Islet precursor cell (in vitro differentiated cells): ENCODE measurements at places on chromosomes 4 and X.

DNA sequence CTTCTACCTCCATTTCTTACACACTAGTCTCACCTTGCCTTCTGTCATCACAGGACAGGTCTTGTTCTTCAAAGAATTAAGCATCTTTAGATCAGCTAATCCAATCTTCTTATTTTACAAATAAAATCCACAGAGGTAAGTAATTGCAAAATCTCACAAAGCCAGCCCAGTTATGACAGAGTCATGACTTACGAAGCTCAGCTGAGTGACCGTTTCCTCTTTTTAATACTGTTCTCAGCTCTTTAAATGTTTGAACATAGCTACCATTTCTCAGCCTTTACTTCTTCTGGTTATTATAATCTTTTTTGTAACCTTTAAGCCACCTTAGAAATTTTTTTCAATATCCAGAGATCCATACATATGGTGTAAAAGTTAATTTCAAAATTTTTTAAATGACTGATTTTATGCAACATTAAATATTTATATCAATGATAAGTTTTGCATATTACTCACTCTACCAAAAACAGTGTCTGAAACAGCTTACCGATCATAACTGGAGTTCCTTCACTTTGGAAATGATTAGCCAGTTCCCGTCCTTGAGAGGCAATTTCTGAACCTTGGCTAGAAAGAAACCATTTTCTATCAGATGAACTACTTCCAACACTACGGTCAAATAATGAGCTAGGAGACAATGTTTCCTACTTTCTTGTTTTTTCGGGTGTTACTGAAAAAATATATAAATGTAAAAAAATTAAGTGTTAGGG lies 8.8 kb downstream of the ANKRD37 start:
- DNase-seq, result no peak

DNA sequence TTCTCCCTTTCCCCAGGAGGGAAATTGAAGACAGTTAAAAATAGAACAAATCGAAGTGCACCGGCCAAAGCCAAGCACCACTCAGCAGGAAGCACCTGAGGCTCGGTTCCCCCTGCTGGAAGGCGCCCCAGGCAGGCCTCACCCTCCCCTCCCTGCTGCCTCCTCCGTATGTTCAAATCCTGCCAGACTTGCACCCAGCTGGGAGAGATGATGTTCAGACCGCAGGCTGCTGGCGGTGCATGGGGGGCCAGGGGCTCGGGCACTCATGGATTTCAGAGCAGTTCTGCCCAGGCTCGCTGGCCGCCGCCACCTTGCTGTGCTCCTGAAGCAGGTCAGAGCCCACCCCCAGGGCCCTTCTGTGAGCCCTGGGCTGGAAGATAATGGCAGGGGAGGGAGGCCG lies 91.4 kb downstream of the DCTD start:
- DNase-seq, result no peak

DNA sequence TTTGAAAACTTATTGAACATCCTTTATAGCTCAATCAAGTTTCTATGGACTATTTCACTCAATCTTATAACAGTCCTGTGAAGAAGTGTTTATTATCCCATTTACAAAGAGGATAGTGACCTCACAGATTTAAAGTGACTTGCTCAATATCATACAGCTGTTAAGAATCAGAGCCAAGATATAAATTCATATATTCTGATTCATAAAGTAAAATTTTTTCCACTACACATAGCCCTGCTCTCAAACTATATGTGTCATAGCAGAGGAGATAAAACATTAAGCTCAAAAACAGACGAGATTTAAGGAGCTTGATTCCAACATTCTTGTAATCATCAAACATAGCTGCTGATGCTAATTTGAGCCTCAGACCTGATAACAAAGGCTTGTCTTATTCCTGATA lies 226.8 kb downstream of the CAMK2D start:
- no peak for DNase-seq

- DNase-seq, result no peak
Measured at GRCh38 chrX:148290041-148290440, 210.4 kb upstream of the AFF2 start.

- DNase-seq, result no peak
Measured at GRCh38 chrX:143340190-143340589, 177.1 kb downstream of the SPANXN3 start.

DNA sequence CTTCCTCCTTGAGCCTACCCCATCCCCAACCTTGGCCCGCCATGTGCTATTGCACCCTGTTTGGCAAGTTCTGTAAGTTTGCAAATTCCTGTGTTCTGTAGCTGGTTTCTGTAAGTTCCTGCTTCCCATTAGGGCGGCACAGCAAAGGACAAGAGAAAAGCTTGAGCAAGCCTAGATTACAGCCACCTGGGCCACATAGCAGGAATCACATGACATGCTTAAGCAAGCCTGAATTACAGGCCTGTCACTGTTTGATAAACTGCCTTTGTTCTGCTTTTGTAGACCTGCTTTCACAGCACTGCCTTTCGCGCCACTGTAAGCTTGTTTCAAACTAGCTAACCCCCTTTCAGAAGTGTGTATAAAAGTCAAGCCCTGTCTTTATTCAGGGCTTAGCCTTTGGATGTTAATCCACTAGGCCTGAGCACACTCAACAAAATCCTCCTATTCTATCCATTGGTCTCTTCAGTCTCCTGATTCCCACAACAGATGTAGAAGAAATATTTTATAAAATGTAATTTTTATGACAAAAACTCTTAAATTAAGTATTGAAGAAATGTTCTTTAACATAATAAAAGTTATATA lies 906.8 kb upstream of the NDST4 start:
- peak; percentile 37 for DNase-seq

DNA sequence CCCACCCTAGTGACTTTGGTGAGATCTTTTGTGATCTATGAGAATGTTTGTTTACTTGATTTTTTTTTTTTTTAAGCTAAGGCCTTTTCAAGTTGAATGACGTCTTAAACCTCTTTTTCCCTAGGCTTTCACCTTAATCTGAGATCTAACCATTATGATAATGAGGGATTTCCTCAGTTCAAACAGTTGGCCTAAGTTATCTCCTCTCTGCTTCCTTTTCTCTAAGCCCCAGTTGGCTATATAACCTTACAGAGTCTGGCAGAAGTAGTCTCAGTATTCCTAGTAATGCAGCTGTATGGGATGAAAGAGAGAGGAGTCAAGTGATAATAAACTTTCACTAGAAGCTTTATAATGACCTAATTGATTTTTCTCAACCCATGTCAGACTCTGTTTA lies 99.0 kb downstream of the STIM2 start:
- no peak for DNase-seq

GRCh38 chr4:105453550-105454205 lies 20.2 kb downstream of the PPA2 start:
- DNase-seq, result no peak
